NK-92 treated with Interleukin-12 subunit alpha and Interleukin-12 subunit beta, amount 100 ng/mL, for 24 hours (cell line): ENCODE measurements at places on chromosomes 2 and 18.

DNA sequence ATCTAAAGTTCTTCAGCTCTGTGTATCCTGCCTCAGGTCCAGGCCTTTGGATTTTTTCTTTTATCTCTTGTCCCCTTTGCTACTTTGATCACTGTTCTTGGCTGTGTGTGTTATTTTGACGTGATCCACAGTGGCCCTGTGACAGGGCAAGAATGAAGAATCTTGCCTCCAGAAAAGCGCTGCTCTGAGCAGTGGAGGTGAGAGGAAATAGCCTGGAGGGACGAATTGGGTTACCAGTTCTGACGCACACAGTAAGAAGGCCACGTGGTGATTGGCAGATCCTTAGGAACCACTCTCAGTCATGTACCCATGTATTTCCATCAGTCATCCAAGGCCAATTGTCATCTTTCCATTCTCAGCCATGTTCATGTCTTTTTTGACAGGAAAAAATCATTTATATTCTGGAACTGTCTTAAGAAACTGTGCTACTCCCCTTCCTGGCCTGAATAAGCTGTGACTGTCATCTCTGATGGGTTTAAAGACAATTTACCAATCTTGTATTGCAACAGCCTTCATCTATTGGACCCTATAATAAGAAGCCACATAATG, 47.6 kb downstream of the MAPK4 start:
- DNase-seq = no peak

- no peak for DNase-seq
These were observed 244.4 kb downstream of the NAPG start for GRCh38 chr18:10770264-10770663.

DNA sequence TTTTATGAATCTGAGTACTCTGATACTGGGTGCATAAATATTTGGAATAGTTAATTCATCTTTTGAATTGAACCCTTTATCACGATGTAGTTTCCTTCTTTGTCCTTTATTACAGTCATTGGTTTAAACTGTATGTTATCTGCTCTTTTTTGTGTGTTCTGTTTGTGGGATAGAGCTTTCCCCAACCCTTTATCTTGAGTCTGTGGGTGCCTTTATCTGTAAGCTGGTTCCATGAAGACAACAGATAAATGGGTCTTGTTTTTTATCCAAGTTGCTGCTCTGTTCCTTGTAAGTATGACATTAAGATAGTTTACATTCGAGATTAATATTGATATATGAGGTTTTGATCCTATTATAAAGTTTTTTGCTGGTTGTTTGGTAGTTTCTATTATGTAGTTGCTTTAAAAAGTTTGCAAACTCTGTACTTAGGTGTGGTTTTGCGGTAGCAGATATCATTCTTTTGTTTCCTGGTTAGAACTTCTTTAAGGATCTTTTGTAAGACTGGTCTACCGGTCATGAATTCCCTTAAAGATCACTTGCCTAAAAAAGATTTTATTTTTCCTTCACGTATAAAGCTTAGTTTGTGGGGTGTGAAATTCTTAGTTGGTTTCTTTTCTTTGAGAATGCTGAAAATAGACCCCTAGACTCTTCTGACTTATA, 1451.3 kb upstream of the SLC39A10 start:
- no peak for DNase-seq

- no peak for DNase-seq
These were observed 115.1 kb downstream of the SH3BP4 start for GRCh38 chr2:235066895-235067294.
